Activated CD8-positive, alpha-beta memory T cell treated with anti-CD3 and anti-CD28 coated beads for 1 hour (primary cell): ENCODE measurements at places on chromosomes 11 and 22.

DNA sequence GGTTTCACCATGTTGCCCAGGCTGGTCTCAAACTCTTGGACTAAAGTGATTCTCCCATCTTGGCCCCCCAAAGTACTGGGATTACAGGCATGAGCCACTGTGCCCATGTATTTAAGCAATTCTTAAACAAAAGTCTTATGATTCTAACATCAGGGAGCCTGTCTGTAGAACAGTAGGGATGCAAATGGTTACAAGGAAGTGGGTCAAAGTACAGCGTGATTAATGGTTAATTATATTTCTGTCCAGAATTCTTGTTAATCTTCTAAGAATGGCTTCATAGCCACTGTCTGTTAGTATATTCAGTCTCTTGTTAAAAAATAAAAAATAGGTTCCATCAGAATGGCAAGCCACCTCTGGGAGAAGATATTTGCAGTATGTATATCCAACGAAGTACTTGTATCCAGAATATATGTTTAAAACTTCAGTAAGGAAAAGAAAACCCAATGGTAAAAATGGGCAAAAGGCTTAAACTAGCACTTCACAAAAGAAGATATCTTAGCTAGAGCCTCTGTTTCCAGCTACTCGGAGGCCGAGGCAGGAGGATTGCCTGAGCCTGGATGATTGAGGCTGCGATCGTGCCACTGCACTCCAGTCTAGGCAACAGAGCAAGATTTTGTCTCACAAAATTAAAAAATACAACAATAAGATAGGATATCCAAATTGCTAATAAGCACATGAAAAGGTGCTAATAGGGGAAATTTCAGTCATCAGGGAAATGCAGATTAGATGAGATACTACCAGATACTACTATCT lies 22.9 kb downstream of the ATG13 start:
- no peak for DNase-seq

- no peak for DNase-seq
Measured at GRCh38 chr11:17343257-17343656, 8.3 kb upstream of the NCR3LG1 start.

DNA sequence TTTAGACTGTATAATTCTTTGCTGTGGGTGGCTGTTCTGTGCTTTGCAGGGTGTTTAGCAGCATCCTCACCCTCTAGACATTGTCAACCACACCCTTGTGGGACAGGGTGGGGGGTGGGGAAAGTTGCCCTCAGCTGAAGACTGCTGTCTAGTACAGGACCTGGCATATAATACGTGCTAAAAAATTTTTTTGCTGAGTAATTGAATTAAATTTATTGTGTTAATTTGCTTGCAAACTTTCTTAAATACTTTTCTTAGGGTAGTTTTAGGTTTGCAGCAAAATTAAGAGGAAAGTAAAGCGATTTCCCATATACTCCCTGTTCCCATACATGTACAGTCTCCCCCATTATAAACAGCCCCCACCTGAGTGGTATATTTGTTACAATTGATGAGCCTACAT lies 268.5 kb downstream of the SOX6 start:
- no peak for DNase-seq

DNA sequence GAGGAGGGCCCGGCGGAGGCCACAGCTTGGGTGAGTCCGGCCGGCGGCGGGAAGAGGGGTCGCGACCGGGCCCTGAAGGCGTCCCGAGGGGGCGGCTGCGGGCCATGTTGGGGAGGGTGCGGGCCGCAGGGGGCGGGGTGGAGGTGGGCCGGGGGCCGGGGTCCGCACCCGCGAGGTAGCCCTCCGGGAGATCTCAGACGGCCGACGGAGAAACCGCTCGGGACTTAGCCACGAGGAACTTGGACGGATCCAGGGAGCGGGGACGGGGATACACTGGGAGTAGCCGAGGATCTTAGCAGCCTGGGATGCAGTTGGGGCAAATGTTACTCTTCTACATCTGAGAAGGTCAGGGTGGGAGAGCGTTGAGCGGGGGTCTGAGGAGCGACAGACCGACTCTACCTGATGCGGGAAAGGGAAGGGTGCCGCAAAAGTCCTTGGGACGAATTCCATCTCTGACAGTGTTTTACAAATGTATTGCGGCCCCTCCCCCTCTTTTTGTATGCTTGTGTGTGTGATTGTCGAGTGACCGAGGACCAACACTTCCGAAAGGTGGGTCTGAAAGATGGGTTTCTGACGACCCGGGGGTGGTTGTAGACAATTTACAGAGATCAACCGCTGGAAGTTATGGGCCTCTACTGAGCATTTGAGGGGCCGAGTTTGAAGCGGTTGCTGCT lies 658 bp downstream of the STIP1 start:
- DNase-seq, result no peak

DNA sequence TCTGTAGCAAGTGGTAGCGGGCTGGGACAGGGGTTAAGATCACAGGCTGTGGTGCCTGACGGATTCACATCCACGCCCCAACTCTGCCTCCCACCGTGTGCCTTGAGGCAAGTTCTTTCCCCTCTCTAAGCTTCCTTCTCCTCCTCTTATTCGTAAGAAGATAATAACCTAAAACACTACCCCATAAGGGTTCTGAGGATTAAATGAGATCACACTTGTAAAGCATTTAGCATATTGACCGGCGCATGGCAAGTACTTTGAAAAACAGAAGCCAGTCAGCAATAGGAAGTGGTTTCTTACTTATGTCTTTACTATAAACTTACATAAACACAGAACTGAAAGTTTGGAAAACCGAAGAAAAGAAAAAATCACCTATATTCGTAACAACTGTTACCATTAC lies 15.5 kb upstream of the LMO2 start:
- no peak for DNase-seq

DNA sequence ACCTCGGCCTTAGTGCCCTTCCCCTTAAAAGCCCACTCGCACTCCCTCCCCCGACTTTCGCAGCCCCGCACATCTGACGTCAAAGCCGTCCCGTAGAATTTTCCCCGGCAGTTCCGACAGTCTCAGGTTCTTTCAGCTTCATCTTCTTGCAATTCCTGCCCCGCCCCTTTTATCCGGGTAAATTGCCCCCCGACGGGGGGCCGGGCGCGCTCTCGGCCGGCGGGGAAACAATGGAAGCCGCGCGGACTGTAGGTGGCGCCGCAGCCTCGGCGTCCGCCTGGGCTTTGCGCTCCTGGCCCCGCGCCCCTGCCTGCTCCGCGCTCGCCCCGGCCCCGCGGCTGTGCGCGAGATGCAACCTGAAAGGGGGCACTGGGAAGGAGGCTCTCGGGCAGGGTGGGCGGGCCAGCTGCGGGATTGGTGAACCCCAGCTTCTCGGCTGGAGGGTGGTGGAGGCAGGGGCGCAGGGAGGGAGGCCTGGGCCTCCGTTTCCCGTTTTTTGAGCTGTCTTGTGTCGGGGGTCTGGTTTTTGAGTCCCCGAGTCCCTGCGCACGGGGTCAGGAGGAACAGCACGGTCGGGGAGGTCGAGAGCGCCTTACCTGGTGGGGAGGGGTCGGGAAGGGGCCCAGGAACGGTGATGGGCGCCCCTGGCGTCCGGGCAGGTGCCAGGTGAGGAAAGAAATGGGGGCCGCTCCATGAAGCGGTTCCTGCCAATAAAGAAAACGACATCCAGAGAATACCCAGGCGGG lies 859 bp upstream of the FGF19 start:
- DNase-seq, result no peak

- DNase-seq, result no peak
Measured at GRCh38 chr11:65615950-65616574, 486 bp downstream of the PCNX3 start.

DNA sequence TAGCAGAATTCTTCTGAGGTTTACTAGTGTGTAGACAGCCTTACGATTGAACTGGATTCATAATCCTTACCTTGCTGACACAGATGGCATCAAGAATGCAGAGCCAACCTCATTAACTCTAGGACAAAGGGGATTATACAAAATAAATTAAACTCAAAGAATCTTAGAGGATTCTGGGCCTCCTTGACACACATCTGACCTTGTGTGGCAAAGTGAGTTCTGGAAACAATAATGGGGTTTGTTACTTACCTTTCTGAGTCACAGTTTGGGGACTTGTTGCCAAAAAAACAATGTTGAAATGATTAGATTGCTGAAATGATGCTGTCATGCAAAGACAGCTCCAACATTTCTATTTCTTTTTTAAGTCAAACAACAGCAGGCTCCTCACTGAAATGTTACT lies 179.1 kb upstream of the ISX start:
- DNase-seq, result no peak

- no peak for DNase-seq
Measured at GRCh38 chr11:103528596-103528995, 419.4 kb downstream of the DYNC2H1 start.

- DNase-seq, result no peak
Measured at GRCh38 chr11:70667767-70668166, 269.4 kb downstream of the CTTN start.

DNA sequence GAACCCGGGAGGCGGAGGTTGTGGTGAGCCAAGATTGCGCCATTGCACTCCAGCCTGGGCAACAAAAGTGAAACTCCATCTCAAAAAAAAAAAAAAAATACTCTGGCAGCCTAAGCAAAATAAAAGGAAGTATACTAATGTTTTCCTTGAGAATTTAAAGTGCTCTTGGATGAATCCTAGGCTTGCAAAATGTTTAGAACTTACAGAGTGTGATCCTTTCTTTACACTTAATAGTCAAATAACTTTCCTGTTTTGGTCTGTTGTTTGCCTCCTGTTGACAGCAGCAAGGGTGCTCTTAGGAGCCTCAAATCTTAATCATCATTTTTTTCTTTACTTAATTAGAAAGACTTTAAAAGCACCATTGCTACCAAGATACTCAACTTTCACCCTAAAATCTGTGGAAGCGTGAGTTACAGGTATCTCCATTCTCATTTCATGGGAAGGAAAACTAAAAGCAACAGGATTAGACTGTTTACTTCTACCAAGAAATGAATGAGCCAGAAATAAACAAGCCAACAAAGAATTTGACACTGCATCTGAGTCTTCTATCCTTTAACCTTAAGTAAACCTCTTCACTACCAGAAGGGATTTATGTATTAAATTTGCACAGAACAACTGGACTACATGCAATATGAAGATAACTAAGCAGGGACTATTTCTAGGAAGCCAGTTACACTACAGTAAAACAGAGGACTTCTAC lies 38.7 kb upstream of the CRTAM start:
- no peak for DNase-seq

DNA sequence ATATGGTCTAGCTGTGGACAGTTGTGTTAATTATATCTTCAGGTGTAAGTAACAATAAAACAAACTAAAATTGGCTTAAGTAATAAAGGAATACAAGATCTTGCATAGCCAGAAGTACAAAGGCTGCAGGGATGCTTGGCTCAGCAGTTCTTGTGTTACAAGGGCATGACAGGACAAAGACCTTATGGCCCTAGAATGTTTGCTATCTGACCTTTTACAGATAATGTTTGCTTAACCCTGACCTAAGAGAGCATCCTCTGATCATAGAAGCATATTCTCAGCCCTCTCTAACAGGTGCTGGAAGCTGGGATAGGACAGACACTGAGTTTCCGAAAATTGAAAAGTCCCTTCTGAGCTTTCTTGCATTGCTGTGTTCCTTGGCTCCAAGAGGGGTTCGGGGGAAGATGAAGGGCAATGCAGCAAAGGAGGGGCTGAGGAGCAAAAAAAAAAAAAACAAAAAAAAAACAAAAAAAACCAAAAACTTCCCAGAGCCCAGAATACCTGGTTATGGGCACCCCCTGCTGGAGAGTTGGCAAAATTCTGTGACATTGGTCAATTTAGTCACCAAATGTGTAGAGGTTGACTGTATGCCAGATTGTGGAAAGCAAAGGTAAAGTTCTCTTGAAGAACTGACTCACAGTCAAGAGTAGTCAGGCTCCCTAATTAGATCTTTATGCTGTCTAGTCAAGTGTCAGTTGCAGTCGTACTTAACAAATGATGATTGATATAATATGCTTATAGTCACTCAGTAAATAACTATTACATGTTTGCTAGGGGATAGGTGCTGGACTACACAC lies 10.4 kb upstream of the HIKESHI start:
- DNase-seq, result peak; percentile 19

GRCh38 chr22:45441138-45441537 lies 27.6 kb downstream of the RIBC2 start:
- no peak for DNase-seq

- DNase-seq, result no peak
Measured at GRCh38 chr22:39871008-39871798, 22.4 kb downstream of the ENTHD1 start.

DNA sequence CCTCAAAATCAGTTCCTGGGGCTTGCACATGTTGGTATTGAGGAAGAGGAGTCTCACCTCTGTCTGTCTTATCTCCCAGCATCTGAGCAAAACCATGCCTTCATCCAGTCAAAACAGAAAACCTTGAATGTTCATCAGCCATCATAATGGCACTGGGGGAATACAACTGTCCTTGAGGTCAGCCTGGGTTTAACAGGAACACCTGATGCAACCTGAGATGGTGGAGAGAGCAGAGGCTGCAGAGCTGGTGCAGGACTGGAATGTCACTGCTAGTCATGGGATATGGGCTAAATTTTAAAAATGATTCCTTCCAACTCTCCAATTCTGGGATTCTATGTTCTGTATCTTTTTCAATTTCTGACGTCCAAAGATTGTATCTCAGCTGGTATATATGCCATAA lies 931.0 kb downstream of the NTM start:
- DNase-seq, result no peak

GRCh38 chr11:46222490-46223251 lies 54.8 kb upstream of the CREB3L1 start:
- DNase-seq, result no peak

DNA sequence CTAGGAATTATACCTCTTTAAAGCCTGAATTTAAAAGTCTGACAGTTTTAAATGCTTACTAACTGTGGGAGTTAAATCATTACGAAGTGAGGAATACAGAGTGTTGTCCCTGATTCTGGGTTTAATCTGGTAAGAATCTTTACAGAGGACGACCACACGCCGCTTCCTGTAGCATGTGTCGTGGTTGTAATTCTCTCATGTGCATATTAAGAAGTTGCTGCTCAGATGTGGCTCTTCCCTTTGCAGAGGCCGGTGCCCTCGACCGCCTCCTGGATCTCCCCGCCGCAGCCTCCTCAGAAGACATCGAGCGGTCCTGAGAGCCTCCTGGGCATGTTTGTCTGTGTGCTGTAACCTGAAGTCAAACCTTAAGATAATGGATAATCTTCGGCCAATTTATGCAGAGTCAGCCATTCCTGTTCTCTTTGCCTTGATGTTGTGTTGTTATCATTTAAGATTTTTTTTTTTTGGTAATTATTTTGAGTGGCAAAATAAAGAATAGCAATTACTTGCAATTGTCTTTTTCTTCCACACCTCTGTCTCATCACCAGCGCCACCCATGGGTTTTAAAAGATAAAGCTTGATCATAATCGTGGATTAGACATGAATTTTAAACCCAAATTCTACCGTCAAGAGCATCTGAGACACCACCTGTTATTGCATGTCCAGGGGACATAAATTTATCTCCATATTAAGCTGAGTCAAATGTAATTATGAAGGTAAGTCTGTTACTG lies 6.5 kb downstream of the GAL start:
- no peak for DNase-seq

- DNase-seq, result no peak
Measured at GRCh38 chr11:30487200-30487898, 98.8 kb downstream of the MPPED2 start.
